ENCODE measurements at places on chromosomes 4 and X.

DNA sequence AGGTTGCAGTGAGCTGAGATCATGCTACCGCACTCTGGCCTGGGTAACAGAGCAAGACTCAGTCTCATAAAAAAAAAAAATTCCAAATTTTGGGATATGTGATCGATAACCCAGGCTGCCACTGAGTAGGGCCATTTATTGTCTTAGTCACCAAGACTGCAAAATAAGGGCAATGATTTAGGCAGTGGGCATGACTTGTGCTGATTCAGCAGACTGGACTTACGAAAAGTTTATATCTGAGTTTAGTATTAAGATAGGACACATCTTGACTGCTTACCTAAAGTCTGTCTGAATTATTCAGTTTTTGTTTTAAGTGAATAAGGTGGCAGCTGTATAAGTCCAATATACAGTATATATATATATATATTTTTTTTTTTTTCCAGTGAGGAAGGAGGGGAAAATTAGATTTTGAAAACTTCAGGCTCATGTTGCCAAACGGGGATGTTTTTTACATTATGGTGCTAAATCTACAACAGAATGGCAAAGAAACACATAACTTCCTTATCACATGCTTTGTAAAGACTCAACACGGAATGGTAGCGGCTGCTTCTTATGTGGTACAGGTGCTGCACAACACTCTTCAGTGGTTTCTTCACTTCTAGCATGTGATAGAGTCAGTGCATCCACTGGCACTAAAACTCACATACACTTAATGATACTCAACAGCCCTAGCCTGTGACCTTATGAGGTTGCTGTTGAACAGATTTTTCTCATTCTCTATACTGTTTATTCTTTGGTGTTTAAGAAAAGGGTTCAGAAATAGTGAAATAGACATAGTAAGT lies 6.5 kb downstream of the TEX13D start:
- no peak for DNase-seq

DNA sequence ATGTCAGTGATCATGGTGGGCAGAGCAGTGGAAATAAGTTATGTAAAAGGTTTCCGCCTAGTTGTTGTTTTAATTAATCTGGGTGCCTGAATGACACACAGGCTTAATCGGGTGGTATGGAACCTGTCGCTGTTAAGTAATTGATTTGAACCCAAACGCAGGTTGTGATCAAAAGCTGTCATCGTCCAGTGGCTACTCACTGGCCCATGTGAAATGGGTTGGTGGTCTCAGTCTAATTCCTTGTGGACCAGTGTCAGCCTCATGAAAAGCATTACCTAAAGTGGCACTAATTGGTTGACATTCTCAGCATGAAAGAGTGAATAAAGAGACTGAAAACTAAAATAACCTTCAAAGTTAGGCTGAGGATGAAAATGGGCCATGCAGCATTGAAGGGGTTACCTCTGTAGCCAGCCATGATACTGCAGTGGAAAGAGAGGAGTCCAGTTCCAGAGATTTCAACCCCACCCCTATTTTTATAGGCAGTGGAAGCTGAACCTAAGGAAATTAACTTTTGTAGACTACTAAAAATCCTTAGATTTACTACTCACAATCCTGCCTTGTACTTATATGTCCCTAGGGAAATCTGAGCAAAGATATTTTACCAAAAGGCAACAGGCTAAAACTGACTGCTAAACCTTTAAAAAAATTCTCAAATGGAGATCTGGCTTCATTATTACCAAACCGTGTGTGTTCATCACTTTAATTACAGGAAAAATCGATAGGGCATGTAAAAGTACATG lies 251.7 kb upstream of the TENM3 start:
- DNase-seq = no peak

GRCh38 chr4:176383273-176384077 lies 63.7 kb downstream of the SPCS3 start:
- no peak for DNase-seq

DNA sequence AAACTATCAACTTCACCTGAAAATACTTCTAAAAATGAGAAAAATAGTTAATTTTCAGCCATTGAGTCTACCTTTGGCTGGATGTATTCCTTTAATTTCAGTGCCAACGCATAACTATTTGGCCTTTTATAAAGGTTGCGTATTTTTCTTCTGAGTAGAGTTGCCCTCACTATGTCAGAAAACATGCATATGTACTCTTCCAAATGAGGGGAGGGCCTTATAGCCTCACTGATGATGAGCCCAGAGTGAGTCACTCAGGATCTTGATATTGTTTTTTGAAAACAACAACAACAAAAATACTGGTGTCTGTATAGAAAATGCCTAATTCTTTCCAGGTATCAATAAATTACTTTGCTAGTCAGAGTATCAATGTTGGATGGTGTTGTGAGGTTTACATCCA lies 349.3 kb downstream of the FBXO8 start:
- DNase-seq = no peak

DNA sequence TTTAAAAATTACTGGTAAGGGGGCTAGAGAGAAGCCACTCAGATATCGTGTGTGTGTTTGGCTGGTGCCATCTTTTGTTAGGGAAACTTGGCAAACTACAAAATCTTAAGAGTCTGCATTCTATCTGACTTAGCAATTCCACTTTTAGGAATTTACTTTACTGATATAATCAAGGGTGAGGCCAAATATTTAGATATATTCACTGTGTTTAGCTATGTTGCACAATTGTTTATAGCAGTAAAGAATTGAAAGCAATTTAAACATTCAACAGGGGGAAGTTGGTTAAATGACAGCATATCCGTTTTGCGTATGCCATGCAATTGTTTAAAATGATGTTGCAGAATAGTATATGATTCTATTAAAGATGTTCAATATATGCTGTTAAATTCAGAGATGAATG lies 6.4 kb upstream of the HERC3 start:
- no peak for DNase-seq

- DNase-seq = no peak
These were observed 80.2 kb downstream of the CRMP1 start for GRCh38 chr4:5812506-5813229.

- no peak for DNase-seq
These were observed 94.6 kb downstream of the ANK2 start for GRCh38 chr4:113144091-113144490.

DNA sequence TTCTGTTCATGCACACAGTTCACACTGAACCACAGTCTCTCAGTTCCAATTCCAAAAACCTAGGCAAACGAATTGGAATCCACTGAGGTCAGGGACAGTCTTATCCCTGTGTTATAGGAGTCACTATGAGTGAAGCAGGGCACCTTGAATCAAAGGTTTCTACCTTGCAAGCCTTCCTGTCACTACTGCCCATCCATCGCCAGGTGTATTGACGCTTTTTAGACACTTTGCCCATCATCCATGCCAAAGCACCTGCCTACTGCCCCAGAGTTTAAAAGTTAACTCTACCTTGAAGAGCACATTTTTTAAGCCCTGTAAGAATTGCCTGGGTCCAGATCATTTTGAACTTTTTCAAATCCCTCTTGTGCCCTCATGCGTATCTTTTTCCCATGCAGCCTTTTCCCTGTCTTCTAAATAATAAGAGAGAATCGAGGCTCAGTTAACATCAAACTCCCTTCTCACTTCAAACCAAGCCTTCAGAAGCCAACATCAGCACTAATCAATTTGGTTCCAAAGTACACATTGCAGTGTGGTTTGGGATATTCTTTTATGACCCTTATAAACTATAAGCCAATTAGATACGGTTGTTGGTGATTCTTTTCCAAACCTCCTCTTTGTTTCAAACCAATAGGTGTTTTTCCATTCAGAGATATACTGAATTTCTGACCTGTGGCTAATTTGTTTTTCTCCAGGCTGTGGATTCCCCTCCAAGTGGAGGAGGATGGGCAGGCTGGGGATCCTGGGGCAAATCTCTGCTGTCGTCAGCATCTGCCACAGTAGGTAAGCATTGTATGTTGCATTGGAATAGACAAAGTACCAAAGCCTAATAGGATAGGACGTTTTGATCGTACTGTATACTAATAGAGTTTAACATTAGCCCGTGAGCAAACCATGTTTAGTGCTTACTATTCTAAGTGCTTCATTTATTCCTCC lies 23.7 kb downstream of the FAM114A1 start:
- DNase-seq = no peak
